ENCODE measurements at places on chromosomes 11 and 22. TPM values are rescaled to one million over a fixed set of nuclear protein-coding genes. Genes with fewer than 3 reads are reported as not detected.

BTBD18 gene
- not detected for total RNA-seq

DTX4 gene
- 10.4 TPM for total RNA-seq

NCAM1 gene
- 0.17 TPM for total RNA-seq

DEUP1 gene
- total RNA-seq: not detected

GRCh38 chr11:63998558-63999348 is 12.5 kb downstream of the OTUB1 start:
- DNase-seq: peak; percentile 54

GRCh38 chr11:76787911-76788596 is 4.9 kb downstream of the TSKU start:
- DNase-seq: peak; percentile 85

GRCh38 chr11:14906993-14907392 is 15.0 kb upstream of the CYP2R1 start:
- DNase-seq: no peak

DNA sequence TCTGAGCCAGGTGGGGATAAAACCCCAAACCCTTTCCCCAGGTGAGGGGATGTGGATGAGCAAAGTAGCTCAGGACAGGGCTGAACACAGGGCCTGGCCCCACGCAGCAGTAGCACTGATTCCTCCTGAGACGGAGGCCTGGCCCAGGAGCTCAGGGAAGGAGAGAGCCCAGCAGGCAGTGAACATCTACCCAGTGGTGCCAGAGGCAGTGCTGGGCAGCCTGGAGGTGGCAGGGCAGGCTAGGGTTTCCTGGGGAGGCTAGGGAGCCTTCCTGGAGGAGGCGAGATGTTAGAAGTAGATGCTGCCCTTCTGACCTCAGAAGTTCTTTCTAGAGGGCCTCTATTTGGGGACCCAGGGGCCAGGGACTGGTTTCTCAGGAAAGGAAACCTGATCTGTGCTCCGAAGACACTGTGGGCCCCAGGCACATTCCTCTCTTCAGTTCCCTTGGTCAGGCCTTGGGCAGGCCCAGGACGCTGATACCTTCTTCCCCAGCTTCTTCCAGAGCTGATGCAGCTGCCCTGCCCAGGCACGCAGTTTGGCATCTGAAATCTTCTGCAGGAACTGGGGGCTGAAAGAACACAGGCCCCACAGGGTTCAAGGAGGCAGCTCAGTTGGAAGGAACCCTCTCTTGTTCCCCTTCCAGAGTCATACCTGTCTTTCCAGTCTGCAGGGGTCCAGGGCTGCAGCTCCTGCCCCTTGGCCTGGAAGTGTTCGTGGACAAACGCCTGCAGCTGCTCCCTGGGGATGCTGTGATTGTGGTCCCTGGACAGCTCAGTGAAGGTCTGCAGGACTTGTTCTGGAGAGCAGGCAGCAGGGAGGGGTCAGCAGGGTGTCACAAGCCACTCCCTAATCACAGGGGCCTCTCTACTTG is 16.8 kb downstream of the TREH start:
- no peak for DNase-seq

GRCh38 chr11:17760102-17761029 is 25.8 kb downstream of the KCNC1 start:
- peak; percentile 26 for DNase-seq

DNA sequence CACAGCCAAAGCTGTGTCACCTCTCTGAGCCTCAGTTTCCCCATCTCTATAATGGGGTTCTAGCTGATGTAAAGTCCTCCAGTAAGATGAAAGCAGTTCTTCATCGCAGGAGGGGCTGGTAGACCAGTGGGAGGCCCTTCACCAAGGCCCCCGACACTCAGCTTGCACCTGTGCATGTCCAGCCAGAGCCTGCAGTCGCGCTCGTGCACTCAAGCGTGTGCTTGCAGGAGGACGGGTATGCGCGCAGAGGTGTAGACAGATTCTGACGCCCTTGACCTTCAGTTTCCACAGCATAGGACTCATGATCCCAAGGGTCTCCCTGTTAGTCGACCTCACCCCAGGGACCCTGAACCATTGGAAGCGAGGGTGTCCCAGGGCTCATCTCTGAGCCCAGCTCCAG is 633.7 kb downstream of the TBC1D22A start:
- DNase-seq: no peak

GRCh38 chr11:87306262-87306851 is 268.6 kb downstream of the TMEM135 start:
- DNase-seq: no peak

All from mammary epithelial cell (primary cell).